ENCODE measurements at places on chromosomes 2 and 18.

DNA sequence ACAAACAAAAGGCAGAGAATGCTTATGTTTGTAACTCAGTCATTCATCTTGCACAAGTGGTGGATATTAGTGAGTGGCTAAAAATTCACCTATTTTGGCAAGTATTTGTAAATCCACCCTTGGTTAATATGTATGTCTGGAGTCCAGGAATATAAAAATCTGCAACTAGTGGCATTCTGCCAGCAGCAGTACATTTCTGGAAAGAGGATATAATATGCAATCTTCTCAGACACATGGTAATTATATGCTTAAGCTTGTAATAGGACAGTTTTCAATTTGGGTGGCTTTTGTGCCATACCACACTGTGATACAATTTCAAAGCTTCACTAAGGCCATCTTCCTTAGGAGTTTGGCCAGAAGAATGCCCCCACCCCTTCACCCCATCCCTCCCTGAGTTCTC, 693.3 kb downstream of the MBD2 start:
- no peak for DNase-seq

- DNase-seq: no peak
Measured at GRCh38 chr18:24585996-24586566, 125.6 kb downstream of the HRH4 start.

DNA sequence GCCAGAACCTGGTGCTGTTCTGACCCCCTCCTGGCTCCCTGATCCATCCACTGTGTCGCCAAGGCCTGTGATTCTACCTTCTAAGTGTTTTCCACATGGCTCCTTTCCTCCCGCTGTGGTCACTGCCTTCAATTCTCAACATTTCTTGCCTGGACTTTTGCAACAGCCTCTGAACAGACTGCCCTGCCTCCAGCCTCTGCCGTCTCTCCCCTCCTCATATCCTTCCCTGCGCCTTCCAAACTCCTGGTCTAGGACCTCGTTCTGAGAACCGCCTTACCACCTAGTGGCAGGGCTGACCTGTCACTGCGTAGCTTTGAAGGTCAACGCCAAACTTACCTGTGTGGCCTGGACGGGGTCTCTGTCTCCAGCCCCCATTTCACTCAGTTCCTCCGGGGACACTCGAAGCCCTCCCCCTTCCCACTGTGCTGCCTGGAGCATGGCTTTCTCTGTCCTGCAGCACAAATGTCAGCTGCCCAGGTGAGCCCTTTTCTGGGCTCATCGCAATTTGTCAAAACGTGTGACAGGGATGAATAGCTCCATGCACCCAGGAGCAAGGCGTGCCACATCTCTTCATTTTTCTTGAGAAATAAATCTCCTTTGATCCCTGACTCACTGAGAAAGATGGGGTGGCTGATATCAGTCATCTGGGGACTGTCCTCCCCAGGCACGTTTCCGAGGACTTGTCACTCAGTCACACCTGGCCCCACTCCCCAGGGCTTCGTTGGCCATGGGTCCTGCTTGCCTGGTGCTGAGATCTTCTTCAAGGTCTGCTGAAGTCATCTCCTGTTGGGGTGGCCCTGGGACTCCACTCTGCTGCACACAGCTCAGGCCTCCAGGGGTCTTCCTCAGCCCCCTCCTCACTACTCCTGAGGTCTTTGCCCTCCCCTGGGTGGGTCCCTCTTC, 46.7 kb downstream of the LDLRAD4 start:
- no peak for DNase-seq

DNA sequence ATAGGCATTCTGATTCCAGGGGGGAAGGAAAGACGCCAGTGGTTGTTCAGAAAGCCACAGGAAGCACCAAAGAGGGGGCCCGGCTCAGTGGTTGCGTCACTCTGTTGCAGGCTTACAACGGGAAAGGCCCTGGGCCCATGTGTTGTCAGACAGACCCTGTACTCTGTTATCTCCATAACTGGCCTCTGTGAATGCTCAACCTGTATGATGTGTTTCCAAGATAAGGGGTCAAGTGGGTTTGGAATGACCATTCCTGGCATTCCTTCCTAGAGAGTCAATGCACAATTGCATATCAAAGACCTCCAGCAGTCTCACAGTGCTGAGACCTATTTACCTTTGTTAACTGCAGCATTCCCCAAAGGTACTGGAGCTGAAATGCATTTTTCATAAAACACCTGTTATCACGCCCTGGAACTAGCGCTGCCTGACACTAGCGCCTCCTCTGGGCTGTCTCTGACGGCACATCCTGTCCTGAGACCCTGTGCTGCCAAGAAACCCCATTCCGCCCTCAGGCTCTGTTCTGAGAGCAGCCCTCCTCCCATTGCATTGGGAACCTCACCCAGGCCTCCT, 13.2 kb upstream of the LRRFIP1 start:
- DNase-seq: no peak

DNA sequence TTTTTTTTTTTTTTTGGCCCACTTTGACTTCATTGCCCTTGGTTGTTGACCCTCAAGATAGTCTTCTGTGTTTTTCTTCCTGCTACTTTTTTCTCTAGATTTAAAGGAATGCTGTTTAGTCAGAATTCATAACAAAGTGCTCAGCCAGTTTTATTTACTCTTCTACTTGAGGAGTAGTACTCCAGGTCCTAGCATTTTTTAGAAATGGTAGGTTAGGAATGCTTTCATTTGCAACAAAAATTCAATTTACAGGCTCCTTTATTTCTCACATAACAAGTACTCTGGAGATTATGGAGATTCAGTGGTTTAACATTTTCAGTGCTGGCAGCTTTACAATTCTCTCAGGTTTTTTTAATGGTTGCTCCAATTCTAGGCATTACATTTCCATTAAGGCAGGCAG, 58.2 kb downstream of the KIAA1328 start:
- DNase-seq: no peak

- DNase-seq: no peak
Measured at GRCh38 chr18:7856733-7857132, 289.6 kb downstream of the PTPRM start.

GRCh38 chr2:67268797-67269196, 128.3 kb upstream of the ETAA1 start:
- no peak for DNase-seq

GRCh38 chr2:118495290-118495689, 352.2 kb downstream of the EN1 start:
- DNase-seq: no peak

DNA sequence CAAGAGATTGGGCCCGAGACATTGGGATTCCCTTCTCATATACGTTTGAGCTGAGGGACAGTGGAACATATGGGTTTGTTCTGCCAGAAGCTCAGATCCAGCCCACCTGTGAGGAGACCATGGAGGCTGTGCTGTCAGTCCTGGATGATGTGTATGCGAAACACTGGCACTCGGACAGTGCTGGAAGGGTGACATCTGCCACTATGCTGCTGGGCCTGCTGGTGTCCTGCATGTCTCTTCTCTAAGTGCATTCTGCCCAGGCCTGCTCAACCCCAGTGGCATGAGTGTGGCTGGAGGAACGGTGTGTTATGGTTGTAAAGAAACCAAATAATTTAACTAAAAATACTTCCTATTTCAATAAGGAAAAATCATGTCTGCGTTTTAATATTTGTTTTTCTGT, 29.9 kb downstream of the CPO start:
- no peak for DNase-seq

GRCh38 chr2:166332106-166332505, 43.6 kb downstream of the SCN9A start:
- no peak for DNase-seq

DNA sequence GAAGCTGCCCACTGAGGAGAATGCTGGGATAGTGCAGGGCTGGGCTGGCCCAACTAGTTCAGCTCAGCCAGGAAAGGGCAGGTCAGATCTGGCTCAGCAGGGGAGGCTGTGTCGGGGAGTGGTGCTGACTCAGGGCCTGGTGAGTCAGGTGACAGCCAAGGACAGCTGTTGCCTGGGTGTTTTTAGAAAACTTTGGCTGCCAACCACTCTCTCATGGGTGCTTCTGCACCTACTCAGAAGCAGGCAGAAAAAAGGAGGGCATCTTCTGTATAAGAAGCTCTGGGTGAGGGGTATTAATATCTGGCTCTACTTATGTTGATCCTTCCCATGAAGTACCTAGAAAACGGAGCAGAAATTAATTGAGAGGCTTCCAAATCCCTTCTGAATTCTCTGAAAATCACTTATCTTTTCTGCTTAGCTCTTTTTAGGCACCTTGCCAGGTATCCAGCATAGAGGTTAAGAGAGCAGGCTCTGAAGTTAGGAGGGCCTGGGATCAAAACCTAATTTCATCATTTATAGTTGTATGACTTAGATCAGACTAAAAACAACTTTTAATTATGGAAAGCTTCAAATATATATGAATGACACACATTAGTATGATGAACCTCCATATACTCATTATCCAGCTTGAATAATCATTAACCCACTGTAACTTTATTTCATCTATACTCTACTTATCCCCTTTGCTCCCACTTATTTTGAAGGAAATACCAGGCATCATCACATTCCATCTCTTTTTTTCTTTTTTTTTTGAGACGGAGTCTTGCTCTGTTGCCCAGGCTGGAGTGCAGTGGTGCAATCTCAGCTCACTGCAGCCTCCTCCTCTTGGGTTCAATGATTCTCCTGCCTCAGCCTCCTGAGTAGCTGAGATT, 15.5 kb upstream of the RAB10 start:
- no peak for DNase-seq

GRCh38 chr2:146587291-146587713, 1257.5 kb upstream of the ACVR2A start:
- no peak for DNase-seq

DNA sequence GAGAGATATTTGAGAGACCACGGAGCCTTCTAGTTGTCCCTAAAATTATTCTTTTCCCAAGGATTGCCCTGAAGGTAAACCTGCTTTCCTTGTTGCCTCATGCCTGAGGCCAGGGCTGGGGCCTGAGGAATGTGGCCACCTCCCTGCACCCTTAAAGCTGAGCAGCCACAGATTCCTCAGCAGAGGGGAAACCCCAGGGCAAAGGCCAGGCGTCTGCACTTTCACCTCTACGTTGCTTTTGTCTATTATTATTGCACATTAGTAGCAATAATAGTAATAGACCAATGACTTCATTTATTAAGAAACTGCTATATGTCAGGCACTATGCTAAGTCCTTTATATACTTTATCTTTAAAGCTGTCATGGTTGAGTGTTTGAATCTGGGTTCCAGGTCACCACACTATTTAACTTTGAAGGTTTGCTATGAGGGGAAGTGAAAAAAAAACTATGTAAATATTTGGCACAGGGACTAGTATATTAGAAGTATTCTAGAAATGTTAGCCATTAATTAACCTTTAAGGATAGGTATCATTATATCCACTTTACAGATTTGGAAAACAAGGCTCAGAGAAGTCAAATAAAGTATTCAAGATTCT, 104.2 kb downstream of the LRRC30 start:
- no peak for DNase-seq

- DNase-seq: no peak
Measured at GRCh38 chr2:51981783-51982182, 949.9 kb upstream of the NRXN1 start.

GRCh38 chr2:188430705-188431104, 139.0 kb downstream of the GULP1 start:
- DNase-seq: no peak

- no peak for DNase-seq
Measured at GRCh38 chr18:9239720-9240119, 94.9 kb upstream of the TWSG1 start.

GRCh38 chr2:24920098-24920808, at the start of gene ADCY3:
Gene ADCY3, minus strand, starts transcription at chr2:24920237. Its CDS starts 1,250 bp downstream, at chr2:24918987.
- peak; percentile 58 for DNase-seq

GRCh38 chr2:16252891-16253290, 312.5 kb downstream of the MYCN start:
- DNase-seq: no peak

- no peak for DNase-seq
Measured at GRCh38 chr2:32450851-32451250, 94.0 kb downstream of the BIRC6 start.

GRCh38 chr2:230902180-230902899, 22.7 kb downstream of the GPR55 start:
- peak; percentile 51 for DNase-seq

DNA sequence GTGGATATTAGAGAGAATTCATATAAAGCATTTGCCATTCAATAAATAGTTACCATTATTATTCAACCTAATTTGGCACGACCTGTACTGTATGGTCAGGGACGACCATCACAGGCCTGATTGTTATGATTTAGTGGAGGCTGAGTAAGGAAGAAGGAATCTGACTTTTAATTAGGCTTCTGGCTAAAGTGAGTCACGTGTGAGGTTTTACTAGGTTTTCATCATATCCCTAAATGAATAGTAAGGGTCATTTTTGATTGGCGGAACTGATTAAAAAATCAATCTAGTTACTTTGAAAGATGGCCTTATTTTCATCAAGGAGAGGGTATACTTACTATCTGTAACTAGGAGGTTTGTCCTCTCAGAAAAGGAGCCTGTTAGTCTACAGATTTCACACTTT, 143.4 kb downstream of the ADCYAP1 start:
- no peak for DNase-seq

DNA sequence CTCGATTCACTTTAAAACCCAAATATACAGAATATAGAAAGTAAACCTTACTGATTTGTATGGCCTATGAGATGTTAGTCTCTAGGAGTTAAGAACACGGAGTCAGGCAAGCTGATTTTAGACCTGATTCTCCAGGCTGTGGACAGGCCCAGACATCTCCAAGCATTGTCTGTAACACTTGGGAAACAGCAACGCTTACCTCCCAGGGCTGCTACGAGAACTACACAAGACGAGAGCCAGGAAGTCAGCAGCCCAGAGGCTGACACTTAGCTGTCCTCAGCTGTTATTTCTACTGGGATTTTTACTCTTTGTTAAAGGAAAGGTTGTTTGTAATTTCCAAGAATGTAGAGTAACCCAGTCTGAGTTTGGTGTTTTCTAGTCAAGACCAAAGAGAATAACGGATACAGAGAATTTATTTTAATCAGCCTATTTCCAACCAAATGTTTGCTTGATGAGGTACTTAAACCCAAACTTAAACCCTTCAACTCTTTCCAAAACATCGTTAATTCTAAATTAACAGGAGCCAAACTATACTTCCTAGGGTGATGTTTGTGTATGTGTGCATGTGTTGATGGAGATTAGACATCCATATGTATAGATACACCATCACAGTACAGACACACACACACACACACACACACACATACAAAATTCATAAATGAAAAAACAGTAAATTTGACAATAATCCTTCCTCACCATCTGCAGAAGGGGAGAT, 123.4 kb downstream of the LAMA1 start:
- no peak for DNase-seq

DNA sequence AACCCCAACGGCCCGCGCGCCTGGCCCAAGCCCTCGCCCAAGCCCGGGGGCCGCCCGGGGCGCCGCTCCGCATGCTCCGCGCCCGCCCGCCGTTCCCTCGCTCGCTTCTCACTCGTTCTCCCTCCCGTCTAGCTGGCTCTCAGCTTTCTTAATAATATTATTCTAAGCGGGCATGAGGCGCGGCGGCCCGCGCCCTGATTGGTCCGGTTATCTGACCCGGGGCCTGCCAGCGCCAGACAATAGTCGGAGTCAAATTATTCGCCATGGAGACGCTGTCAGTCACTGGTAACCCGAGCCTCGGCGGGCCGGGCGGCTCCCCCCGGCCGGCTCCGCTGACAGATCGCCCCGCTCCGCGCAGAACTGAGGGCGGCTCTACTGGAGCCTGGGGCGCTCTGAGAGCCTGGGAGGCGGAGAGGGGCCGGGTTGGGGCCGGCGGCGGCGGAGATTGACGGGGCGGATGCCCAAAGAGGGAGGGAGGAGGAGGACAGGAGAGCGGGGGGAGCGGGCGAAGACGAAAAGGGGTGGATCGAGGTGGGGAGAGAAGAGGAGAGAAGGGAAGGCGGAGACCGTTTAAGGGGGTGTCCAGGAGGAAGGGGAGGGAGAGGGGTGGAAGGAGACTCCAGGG, at the start of gene SIX2:
SIX2 (minus strand) TSS at position 150 of the 625 bp plus-strand sequence. CDS start 342 bp downstream, outside the sequence.
- DNase-seq: no peak

GRCh38 chr2:209790066-209790728, 18.6 kb downstream of the UNC80 start:
- no peak for DNase-seq

Measured in stimulated activated CD4-positive, alpha-beta T cell treated with anti-CD3 and anti-CD28 coated beads, Interleukin-1b, Interleukin-23, amount 100 ng/mL, for 4 hours (primary cell).